Stimulated activated CD8-positive, alpha-beta memory T cell treated with anti-CD3 and anti-CD28 coated beads, Interleukin-12 subunit alpha, Interleukin-12 subunit beta, amount 100 ng/mL, for 1 hour (primary cell): ENCODE measurements at places on chromosomes 4 and X.

DNA sequence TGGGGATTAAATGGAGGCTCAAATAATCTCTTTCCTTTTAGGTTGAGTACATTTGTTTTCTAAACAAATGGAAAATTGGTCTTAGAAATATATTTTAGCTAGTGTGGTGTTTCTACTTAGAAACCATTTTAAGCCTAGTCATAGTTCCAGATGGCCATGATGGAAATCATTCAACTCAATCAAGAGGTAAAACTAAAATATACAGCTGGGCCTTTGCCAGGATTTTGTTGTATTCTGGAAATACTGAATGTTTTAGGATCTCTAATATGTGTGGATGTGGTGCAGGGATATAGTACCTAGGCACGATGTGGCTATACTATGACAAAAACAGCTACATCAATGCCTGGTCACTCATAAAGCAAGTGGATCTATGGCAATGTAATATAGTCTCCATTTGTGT, 146.0 kb upstream of the BANK1 start:
- no peak for DNase-seq

GRCh38 chr4:180086480-180087190, 2156.6 kb upstream of the TENM3 start:
- DNase-seq, result no peak

- no peak for DNase-seq
Measured at GRCh38 chr4:149345424-149345823, 470.2 kb downstream of the IQCM start.

DNA sequence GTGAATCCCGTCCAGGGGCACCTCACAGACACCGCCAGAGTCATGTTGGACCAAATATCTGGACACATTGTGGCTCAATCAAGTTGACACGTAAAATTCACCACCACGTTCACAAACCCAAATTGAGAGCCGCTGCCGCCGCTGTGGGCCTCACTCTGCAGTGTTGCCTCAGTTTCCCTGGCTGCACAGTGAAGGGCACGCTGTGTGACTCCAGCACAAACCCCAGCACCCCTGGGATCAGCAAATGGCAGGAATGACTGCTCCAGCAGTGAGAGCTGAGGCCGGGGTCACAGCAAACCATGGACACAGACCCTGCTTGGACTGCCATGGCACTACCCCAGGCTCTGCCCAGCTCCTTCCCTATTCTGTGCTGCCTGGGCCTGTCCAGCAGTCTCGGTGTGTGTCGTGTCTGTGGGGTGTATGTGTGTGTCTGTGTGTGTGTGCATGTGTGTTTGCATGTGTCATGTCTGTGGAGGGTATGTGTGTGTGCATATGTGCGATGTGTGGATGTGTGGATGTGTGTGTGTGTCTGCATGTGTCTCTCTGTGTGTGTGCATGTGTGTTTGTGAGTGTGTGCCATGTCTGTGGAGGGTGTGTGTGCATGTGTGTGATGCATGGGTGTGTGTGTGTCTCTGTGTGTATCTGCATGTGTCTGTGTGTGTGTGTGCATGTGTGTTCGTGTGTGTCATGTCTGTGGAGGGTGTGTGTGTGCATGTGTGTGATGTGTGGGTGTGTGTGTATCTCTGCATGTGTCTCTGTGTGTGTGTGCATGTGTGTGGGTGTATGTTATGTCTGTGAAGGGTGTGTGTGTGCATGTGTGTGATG, 52.2 kb upstream of the ADRA2C start:
- DNase-seq, result no peak

GRCh38 chr4:37537484-37537883, 148.7 kb downstream of the RELL1 start:
- no peak for DNase-seq

DNA sequence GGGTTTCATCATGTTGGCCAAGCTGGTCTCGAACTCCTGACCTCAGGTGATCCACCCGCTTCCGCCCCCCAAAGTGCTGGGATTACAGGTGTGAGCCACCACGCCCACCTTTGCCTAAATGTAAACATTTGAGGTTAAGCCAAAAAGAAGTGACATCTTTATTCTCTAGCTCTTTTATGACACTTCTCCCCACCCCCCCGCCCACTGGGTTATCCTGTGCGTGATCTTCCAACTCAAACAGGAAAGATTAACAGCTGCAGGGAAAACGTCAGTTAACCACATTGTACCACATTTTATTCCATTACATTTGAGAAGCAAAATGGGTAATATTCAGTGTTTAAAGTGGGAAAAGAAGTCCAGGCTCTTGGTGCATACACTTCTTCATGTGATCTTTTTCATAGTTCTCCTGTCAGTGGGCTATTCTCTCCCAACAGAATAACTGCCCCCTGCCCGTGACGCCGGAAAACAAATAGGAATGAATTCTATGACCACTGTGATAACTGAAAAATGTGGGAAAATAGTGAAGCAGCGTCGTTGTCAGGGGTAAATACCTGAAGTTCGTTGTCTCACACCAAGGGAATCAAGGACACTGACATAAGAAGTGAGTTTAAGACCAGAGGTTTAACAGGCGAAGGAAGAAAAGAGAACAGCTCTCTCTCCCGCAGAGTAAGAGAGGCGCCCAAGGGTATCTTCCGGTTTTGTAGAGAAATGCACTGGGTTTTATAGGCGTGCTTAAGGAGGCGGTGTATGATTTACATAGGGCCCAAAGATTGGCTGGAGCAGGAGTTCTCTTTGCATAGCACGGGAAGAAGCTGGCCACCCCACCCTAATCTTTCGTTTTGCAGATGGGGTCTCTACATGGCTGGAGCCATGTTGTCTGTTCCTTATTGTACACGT, 9.7 kb upstream of the SRD5A3 start:
- no peak for DNase-seq

DNA sequence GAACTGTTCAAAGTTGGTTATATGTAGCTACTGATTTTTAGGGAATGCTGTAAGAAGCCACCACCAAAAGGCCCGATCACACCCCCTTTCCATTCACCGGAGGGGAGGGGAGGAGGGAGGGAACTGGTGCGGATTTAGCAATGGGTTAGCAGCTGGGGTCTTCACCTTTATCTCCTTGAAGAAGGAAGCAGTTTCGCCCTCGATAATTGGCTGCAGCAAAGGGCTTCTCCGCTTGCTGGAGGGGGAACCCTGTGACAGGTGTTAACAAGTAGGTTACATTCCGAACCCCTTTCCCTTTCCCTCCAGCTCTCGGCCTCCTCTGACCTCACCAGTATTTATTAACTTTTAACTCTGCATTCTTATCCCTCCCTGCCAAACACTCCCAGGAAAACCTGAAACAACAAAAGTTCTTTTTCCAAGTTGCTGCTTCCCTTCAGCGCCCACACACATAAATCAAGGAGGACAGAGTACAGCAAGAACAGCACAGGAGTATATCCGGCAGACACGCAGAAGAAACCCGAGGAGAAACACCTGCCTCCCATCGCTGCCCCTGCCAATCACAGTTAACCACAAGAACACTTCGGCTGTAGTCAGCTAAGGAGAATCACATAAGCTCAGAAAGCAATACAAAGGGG, 39.8 kb upstream of the NAP1L5 start:
- no peak for DNase-seq

GRCh38 chr4:40553995-40554394, 75.7 kb downstream of the RBM47 start:
- no peak for DNase-seq

DNA sequence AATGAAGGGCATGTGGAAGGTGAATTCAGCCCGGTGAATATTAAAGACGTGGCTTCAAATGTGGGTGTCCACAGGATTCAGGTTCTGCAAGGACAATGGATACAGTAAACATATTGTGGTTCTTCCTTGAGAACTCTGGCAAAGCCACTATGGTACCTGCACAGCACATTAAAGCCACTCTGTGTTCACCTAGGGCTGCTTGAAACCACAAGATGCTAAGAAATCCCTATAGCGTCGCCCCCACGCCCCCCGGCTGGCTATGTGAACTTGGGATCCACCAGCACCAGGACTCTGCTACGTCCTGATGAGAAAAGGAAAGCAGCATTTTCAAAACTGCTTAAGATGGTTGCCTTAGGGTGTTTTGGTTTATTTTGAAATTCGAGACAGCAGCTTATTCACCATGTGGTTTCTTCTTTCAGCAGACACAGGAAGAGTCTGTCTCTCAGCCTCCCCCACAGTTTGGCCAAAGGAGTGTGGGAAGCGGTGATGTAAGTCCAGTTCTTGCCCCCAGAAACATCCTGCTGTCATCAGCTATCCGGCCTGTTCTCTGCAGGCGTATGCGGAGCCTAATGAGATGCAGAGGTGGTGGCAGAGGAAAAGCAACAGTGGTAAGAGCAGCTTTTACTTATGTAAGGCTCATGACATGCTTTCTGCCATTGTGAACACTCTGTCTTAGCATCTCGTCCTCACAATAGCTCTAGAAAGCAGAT, 111.5 kb downstream of the AFAP1 start:
- DNase-seq, result peak; percentile 15

- DNase-seq, result no peak
Measured at GRCh38 chrX:11137543-11138139, 26.5 kb downstream of the HCCS start.

GRCh38 chrX:17525762-17526555, 151.0 kb downstream of the NHS start:
- DNase-seq, result no peak

DNA sequence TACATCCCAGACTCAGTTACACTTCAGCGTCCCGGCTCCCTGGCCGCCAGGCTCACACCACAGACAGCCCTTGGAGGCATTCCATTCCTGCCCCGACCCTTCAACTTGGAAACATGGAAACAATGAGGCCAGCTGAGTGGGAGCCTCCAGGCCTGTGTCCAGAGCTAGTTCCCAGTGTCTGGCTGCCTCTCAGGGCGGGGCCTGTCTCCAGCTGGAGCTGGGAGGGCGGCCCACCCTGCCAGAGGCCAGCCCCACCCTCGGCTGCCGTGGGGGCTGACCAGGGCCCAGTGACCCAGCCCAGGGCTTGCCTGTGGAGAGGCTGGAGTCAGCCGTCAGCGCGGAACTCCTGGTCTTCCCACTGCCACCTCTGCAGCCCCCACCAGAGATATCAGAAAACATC, 37.4 kb upstream of the SPON2 start:
- DNase-seq, result no peak

- no peak for DNase-seq
Measured at GRCh38 chrX:861921-862320, 231.3 kb downstream of the SHOX start.

- no peak for DNase-seq
Measured at GRCh38 chrX:133994576-133994975, 9.2 kb upstream of the GPC3 start.

DNA sequence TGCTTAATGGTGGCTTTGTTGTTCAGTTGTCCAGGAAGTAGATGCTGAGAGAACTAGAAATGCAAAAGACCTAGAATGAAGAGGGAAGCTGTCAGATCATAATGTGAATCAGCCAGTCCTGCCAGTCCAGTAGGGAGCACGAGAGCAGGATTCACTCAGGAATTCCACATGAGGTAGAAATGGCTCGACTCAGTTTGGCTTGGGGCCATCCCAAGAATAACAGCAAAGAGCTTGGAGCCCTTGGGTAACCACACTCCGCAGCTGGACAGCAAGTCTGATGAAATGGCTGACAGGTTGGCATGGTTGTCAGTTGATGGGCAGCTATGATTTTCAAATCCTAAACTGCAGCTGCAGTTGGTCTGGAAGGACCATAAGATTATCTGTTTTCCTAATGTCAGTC, 44.5 kb upstream of the WDR1 start:
- DNase-seq, result no peak

GRCh38 chr4:165381821-165382373, 3.1 kb downstream of the CPE start:
- no peak for DNase-seq
